Sigmoid colon (tissue), 7 donors: ENCODE measurements at places on chromosomes 11 and 22.

GRCh38 chr22:43535336-43535735, 123.5 kb downstream of the MPPED1 start:
- no peak for DNase-seq

GRCh38 chr22:36862251-36863242, 1.7 kb downstream of the NCF4 start:
- DNase-seq: peak; percentile 74

DNA sequence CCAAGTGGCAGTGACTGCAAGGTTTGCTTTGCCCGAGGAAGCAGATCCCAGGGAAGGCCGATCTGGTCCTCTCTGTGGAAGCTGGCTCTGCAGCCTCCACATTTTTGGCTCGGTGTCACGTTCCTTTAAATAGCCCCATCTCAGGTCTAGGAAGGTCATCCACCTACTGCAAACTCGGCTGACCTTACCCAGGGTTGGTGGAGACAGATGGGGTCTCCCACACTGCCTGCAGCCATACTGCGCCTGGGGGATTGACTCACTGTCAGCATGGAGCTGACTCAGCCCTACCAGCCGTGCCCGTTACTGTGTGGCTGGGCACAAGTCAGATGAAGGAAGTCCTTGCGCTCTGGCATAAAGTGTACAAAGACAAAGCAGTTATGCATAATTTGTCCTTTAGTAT, 16.9 kb downstream of the CDPF1 start:
- peak; percentile 76 for DNase-seq

- DNase-seq: peak; percentile 90
Observed at GRCh38 chr11:68841718-68842426, at the start of gene CPT1A. TSS of gene CPT1A (minus strand) at chr11:68841916. CDS start at chr11:68815474, 26,442 bp downstream.

DNA sequence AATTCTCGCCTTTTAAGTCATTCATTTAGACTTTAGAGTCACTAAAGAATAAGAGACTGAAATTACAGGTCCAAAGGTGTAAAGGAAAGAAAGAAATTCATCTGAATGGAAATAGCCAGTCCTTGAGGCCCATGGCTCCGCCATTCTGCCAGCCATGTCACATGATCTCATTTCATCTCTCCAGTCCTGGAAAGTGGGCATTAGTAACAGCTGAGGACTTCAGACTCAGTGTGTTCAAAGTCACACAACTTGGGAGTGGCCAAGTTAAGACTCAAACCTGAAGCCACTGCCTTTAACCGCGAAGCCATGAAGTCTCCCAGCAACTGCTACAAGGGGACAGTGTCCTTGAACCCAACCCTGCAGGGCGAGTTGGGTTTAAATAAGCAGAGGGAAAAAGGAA, 103.7 kb downstream of the PRR5L start:
- no peak for DNase-seq

DNA sequence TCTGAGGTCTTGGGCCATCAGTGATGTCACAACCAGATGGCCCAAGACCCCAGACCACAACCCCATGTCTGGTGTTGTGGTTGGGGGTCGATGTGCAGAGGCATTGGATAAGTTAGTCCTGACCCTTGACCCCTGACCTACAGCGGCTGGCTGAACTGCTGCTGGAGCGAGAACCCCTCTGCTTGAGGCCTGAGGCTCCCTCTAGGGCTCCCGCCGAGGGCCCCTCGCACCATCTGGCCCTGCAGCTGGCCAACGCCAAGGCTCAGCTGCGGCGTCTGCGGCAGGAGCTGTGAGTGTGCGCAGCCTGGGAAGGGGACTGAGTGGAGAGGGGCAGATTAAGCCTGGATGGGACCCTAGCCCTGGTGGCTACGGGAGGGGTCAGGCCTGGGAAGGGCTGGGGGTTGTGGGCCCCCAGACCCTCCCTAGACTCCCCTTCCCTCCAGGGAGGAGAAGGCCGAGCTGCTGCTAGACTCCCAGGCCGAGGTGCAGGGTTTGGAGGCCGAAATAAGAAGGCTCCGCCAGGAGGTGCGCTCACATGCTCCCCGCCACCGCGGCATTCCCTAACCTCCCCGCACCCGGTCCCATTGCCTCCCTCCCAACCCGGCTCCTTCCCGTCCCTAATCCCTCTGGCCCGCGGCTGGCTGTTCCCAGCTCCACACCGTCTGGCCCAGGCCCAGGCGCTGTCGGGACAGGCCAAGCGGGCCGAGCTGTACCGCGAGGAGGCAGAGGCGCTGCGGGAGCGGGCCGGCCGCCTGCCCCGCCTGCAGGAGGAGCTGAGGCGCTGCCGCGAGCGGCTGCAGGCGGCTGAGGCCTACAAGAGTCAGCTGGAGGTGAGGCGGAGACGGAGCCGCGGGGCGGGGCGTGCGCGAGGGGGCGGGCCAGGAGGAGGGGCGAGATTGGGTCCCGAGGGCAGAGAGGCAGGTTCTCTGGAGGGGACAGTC, 2.1 kb downstream of the CCDC88B start:
- DNase-seq: peak; percentile 94

DNA sequence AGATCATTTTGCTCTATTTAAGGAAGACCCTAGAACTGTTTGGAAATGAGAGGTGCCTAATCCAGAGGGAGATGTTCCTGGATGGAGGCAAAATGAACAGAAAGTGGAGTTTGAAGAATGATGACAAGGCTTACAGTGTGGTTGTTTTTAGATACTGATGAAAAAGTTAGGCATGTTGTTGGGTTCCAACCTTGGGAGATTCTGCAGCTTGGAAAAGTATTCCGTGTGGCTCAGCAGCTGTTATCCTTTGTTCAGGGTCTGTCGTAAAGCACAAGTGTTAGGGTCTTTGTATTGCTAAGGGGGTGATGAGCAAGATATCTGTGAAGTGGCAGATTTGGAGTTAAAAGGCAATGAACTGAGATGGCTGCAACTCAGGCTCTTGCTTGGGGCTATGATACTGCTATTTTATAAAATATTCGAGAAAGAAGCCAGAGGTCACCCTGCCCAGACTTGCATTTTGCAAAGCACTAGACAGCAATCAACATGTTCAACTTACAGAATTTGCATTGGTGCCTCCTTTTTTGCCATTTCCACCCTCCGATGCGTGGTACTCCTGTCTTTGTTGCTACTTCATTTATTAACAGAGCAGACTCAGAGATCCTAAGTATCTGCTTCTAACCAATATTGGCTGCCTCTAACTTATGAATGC, 45.3 kb upstream of the POGLUT3 start:
- DNase-seq: no peak

DNA sequence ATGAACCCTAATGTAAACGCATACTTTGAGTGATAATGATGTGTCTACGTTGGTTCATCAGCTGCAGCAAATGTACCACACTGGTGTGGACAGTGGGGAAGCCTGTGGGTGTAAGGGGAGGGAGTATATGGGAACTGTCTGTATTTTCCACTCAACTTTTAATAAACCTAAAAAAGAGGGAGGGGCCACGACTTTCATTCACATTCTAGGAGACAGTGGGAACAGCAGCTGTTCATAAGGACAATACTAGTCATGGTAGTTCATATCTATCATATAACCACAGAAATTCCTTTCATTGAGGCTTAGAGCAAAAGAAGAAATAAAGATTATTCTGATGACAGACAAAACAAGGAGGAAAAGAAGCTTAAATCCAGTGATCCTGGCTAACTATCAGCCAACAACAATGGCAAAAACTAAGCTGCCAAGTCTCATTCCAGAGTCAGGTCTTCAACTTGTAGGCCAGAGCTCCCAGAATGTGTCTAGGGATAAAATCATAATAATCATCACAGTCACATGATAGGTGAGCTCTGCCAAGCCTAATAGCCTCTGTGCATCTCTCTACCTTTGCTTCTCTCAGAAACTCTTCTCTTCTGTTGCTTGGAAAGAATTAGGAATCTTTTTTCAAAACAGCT, 59.4 kb upstream of the CHRM4 start:
- DNase-seq: no peak

- DNase-seq: no peak
Observed at GRCh38 chr11:78652843-78653239, 78.2 kb upstream of the NARS2 start.

DNA sequence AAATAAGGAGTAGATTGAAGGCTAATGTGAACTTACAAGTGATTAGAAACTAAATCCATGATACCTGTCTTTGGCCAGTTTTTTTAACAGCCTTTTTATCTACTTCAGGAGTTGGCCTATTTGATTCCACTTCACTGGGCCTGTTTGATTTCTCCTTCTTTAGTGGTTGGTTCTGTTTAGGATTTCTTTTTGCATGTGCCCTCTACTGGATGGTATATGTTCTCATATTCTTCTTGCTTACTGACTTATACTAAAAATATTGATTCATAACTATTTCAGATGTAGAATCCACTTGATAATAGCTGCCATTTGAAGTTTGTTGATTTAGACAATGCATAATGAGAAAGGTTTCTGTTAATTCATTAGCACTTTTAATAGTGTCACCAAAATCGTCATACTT, 53.9 kb downstream of the USP47 start:
- DNase-seq: no peak

GRCh38 chr11:46064221-46064620, 57.0 kb downstream of the PHF21A start:
- DNase-seq: no peak

DNA sequence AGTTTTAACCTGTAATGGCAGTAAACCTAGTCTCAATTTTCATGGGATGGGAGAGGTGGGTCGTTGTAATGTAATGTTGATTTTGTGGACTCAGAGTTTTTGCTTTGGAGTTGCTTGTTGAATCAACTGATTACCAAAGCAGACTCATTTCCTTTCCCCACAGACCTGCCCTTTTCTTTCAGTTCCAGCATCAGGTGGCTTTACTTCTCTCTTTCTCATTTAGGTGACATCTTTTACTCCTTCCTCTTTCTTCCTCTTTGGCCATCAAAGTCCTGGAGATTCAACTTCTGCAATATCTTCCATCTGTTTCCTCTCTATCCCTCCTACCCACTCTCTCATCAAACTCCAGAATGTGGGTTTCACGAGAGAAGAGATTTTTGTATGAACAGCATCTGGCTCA, 313.9 kb downstream of the TMEM135 start:
- no peak for DNase-seq

DNA sequence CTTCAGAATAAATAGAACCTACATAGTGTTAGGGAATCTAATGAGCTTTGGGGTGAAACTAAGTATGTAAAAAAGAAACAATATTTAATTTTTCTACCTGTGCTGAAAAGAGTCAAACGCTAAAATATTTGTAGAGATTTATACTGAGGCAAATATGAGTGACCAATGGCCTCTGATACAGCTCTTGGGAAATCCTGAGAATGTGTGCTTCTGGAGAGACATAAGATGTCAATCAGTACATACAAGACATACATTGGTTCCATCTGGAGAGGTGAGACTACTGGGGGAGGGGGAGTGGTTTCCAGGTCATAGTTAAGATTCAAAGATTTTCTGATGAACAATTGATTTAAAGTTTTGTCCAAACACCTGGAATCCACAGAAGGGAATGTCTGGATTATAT, 970 bp downstream of the ASRGL1 start:
- DNase-seq: no peak

GRCh38 chr11:63478896-63479295, 12.1 kb downstream of the PLAAT5 start:
- peak; percentile 76 for DNase-seq

GRCh38 chr11:101034076-101034475, 95.5 kb downstream of the PGR start:
- peak; percentile 70 for DNase-seq

GRCh38 chr11:67665541-67666302, 8.7 kb downstream of the ALDH3B2 start:
- no peak for DNase-seq

DNA sequence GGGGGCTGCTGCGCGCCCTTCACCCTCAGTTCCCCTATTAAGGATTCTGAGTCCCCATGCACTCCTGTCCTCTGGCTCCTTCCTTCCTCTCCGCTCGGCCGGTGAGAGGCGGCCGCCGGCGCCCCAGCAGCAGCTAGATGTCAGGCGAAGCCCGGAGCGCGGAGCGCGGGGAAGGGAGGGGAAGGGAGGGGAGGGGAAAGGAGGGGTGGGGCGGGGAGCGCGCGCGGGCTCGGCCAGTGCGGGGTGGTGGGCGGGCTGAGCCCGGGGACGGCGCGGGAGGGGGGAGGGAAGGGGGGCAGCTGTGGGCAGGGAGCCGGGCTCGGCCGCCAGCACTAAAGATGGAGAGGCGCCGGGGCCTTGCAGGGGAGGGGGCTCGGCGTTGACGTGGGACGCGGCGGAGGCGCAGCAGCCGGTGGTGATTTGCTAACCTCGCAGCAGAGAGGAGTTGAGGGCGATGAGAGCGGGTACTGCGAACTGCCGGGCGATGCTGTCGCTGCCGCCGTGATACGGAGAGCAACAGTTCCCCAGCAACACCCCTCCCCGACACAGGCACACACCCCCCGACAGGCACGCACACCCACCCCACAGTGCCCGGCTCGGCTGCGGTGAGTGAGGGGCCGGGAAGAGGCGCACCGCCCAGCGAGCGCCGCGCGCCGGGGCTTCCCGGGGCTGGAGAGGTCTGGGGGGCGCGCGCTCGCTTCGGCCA, at the start of gene ZBTB16:
TSS of gene ZBTB16 (plus strand) at position 434 of the 706 bp plus-strand sequence. CDS start 3,590 bp downstream, outside the sequence.
- DNase-seq: peak; percentile 98

DNA sequence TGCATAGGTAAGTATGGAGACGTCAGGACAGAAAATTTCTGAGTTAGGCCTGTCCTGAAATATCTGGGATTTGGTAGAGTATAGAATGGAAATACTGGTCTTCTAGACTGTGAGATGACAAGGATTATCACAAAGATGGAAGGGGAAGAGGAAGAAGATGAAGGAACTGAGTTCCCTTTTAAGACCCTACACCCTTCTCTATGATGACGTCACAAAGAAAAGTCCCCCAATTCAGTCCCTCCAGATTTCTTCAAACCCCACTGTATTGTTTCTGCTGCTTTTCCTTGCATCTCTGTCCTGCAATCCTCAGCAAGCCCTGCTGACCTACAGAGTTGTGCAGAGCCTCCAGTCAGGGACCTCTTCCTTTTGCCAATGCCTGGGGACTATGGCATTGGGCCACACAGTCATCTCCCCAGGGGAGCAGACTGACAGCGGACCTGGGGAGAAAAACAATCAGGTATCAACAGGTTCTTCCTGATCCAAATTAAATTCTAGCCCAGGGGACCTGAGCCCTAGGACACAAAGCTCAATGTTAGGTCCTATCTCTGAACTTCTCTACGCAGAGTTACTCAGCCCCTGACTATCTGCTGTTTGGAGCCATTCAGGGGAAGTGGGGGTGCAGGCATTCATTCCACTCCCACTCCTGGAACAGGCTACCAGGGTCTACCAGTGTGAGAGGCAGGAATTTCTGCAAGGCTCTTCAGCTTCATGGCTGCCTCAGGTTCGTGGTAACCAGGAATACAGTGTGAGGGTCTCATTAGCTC, 49.2 kb upstream of the POU2AF1 start:
- no peak for DNase-seq

DNA sequence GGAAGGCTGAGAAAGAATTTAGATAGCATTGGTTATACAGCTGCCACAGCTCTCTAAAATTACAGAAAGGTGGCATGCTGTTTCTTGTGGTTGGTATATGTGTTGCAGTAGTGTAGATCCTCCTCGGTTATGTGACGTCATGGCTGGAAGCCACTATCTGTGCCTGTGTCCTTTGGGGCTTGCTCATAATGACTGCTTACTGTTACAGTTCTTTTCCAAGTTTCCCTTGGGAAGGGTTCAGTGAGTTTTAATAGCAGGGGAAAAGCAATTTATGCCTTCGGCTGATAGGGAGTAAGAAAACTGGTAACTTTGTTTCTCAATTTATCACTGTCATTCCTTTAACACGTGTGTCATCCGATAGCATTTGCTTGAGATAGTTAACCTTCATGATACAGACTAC, 47.2 kb downstream of the POLD3 start:
- DNase-seq: no peak
